ENCODE measurements at places on chromosomes 11 and 22.

DNA sequence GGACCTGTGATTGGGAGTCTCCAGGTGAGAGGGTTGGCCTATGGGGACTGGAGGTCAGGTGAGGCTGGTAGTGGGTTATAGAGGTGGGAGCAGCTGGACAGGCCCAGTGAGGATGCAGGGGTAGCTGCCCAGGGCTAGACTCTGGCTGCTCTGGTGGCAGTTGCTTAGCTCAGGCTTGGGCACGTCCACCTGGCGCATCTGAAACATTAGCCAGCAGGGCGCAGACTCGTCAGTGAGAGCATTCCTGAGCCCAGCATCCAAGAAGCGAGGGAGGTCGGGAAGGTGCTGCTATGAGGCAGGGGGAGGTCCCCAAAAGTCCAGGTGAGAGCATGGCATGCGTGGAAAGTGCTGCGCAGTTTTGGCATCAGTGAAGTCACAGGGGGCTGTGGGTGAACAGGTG, 3.5 kb upstream of the GGT1 start:
- no peak for DNase-seq

DNA sequence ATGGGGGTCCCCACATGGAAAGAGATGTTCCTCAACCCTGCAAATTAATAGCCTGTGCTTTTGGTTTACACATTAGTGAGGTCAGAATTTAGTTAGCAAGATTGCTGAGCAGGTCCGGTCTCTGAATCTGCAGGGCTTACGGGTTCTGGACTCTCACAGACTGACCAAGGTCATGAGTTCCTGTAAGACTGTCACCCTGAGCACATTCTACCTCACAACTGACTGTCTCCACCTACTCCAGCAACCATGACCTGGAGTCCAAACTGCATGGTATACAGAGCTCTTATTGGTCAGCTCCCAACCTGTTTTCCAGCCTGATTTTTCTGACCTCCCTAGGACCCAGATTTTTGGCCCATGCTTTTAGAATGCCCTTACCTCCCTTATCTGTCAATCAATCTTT, 28.2 kb downstream of the DKK3 start:
- DNase-seq, result no peak

DNA sequence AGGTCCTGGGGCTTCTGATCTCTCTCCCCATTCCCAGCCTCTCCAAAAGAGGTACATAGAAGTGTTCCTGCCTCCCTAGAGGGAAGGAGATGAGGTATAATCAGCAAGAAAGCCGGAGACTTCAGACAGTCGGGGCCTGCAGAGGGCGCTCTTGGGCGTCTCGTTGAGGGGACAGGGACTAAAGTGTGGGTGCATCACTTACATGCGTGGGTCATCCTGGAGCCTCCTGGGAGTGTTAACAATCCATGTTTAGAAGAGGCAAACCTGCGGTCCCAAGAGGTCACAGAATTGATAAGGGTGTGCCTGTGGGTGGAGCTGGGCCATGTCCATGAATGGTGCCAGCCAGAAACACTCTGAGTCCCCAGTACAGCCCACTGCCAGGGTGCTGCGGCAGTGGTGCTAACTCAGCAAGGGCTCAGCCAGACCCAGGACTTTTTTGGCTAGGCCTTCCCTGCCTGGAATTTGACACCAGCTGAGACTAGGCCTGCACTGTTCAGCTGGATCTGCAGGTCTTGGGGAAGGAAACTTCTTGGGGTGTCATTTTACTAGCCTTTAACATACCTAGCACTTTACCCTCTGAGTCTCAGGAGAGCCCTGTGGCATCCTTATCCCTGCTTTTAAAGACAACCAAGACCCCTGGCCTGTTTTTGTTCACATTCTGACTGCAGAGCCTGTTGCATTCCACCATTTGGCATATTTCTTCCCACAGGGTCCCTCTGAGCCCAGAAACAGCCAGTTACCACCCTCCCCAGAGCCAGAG, 5.5 kb downstream of the YDJC start:
- DNase-seq, result peak; percentile 21

DNA sequence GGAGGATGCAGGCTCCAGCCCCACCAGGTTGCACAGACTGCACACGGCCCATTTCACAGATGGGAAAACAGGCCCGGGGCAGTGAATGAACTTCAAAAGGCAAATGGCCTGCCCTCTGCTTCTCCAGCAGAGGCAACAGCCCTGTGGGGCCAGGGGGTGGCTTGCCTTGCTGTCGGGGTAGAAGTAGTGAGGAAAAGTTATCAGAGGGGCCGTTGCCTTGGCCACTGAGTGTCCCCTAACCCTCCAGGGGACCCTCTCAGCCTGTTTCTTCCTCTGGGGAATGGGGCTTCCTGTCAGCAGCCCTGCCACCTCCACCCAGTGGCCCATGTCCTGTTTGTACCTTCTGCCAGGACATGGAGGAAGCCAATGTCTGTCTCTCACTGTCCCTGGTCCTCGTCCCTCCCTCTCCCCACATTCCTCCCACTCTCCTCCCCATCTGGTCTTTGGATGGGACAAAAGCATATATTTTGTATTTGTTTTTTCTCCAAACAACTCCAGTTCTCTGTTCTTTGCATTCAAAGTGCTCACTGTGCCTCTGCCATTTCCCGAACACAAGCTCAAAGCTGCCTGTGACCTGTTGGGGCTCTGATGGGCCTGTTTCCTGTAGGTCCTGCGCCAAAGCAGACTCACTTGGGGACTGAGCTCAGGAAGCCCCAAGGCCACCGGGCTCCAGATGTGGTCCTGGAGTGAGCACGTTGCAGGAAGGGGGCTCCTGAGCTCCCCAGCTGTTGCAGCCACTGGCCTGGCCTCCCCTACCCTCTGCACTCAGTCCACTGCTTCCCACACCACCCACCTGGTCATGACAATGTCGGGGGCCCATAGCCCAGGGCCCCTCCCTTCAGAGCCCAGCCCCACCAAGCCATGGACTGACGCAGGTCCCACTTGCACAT, 9.5 kb downstream of the MAP4K2 start:
- DNase-seq, result no peak

GRCh38 chr11:19892876-19893275, 180.2 kb downstream of the NAV2 start:
- no peak for DNase-seq

DNA sequence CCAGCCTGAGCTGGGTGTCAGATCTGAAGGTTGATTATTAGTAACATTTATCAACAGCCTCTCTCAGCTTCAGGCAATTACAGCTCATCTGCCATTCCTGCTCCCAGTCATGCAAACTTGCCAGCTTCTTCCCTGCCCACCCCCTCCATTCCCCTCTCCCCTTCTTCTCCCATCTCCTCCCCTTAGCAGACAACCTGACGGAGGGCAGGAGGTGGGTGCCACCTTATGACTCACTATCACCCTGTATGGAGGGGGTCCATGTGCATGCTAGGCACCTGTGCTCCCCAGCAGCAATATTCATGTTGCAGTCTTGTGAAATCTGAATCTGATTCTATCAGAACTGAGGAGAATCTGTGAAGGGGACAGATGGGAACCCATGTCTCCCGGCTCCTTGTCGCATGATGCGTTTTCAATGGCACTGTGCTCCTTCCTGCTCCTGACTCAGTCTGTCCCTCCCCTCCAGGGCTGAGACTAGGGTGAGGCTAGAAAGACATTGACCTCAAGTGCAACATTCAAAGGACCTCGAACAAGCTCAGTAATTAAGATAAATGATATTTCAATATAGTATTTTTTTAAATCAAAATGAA, 46.3 kb upstream of the TUB start:
- no peak for DNase-seq

- no peak for DNase-seq
Measured at GRCh38 chr22:46773076-46773475, 10.6 kb downstream of the TBC1D22A start.

- DNase-seq, result no peak
Measured at GRCh38 chr11:102382384-102382783, 35.4 kb downstream of the BIRC2 start.

- no peak for DNase-seq
Measured at GRCh38 chr11:76704171-76704948, 33.8 kb upstream of the LRRC32 start.

DNA sequence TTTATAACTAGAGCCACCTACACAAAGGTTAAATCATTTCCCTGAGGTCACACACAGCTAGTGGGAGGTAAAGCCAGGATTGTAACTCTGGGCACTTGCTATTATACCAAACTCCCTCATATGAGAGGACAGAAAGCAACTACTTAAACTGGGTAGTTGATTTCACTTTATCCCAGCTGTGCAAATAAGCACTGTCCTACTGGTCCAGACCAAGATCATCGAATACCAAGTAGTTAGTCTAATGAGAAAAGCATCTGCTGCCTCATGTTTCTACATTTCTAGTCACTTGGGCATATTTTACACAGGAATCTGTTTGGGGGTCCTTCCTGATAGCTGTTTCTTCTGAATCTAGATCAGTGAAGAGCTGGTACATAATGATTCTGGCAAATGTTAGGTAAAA, 178.6 kb upstream of the NARS2 start:
- DNase-seq, result no peak

GRCh38 chr11:119772076-119772475, 43.1 kb upstream of the NECTIN1 start:
- DNase-seq, result no peak

DNA sequence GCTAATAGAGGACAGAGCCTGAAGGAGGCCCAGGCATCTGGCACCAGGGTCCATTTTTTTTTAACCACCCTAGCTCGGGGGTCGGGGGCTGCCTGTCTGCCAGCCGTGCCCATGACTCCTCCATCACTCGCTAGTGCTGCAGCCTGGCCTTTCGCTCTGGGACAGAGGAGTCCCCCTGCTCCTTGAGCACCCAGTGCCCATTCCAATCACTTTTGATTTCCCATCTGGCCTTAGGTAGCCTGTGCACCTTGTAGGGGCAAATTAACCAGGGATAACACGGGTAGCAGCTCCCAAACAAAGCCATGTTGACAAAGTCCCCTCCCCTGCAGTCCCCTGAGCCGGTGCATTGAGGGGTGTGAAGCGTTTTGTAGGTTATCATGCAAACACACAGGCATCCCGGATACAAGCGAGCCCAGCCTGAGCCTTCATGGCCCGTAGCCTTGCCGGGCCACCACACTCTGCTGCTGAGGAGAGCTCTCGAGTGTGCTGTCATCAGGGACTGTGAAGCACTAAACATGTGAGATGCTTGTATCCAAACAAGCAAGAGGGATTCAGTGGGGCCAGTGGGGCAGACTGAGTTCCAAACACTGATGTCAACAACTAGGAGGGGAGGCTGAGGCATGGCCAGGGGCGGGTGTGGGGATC, 208.7 kb downstream of the DSCAML1 start:
- no peak for DNase-seq

DNA sequence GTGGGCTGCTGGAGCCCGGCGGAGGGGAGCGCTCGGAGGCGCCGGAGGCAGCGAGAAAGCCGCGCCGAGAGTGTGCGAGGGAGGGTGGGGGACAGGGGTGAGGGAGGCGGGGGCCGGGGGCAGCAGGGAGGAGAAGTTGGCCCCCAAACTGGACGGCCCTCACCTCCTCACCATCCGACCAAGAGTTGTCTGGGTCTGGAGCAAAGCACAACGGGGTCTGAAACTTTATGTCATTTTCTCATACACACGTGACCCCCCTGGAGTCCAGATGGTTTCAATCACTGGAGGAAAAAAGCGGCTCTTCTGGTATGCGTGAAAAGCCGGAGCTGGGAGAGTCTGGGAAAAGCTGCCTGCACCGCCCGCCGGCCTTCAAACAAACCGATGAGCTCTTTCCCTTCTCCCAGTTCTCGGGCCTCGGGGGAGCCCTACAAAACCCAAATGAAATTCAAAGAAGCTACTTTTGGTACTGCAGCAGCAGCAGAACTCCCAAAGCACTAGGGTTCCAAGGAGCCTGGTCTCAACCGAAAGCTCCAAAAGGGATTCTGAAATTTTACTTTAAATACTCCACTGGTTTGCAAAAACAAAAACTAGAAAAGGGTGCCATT, 39.7 kb upstream of the AKIP1 start:
- peak; percentile 10 for DNase-seq

- DNase-seq, result no peak
Measured at GRCh38 chr11:130831506-130831905, 84.8 kb downstream of the SNX19 start.

DNA sequence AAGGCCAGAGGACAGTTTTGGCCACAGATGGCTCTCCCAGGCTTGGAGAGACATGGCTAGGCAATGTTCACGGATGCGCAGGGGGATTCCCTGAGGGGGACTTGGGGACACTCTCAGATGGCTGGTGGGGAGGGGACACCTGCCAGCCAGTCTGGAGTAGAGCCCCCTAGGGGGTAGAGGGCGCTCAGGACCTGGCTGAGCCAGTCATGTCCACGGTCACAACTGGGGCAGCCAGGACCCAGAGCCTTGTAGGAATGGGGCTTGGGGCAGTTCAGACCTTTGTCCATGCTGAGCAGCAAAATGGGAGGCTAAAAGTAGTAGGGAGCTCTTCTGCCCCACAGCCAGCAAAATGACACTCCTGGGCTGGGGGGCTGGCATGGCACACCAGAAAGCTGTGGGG, 1.7 kb downstream of the CSDC2 start:
- DNase-seq, result no peak

- no peak for DNase-seq
Measured at GRCh38 chr11:131802440-131803115, 432.2 kb downstream of the NTM start.

DNA sequence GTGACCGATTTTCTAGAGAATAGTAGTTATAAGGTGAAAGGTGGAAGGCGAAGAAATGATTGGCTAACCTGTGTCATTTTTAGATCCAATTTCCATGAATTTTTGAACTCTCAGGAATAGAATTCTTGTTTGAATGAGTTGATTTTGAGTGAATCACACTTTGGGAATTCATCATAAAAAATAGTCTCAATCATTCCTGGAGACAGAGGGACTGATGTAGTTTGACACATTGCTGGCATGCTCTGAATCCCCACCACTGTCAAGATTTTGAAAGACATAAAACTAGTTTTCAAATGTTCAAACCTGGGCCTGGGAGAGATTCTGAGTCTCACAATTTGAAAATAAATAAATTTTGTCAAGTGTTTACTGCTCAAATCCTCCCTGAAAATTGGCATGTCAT, 861.4 kb upstream of the RAG2 start:
- no peak for DNase-seq

- peak; percentile 26 for DNase-seq
Measured at GRCh38 chr11:58654079-58654907, 31.8 kb downstream of the CNTF start.

DNA sequence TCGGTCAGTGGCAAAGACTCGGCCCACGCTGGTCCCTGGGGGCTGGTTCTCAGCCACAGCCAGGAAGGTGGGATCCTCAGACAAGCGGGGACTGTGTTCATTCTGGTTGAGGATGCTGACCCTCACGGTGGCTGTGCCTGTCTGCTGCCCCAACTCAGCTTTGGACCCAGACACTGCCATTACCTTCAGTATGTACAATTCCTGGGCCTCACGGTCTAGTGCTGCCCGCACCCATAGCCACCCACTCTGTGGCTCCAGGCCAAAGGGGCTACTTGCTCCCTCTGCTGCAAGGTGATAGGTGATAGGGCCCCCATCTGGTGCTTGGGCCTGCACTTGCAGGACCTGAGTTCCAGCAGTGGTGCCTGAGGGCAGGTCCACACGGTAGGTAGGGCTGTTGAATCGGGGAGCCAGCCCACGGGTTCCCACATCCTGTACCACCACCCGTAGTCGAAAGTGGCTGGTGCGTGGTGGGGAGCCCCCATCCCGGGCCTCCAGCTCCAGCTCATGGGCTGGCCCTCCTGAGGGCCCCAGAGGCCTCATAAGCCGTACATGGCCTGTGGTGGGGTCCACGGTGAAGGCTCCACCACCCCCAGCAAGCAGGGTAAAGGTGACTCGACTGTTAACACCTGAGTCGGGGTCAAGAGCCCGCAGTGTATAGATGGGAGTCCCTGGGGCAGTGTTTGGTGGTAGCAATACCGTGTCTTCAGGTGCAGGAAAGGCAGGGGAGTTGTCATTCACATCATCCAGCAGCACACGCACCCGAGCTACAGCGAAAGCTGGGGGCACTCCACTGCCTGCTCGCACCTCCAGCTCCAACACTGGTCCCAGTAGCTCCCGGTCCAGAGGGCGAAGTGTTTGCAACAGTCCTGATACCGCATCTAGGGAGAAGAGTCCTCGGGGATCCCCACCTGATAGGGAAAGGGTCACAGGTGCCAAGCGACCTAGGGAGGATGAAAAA, 13.2 kb upstream of the TPP1 start:
- no peak for DNase-seq
